Pulmonary artery endothelial cell (primary cell): ENCODE measurements at places on chromosomes 5 and 9.

GRCh38 chr5:118447350-118447749 lies 541.0 kb downstream of the DTWD2 start:
- DNase-seq = no peak

GRCh38 chr5:173232499-173233346 lies 2.3 kb downstream of the NKX2-5 start:
- DNase-seq = no peak

GRCh38 chr9:111605041-111605559 lies 5.7 kb upstream of the PTGR1 start:
- DNase-seq = no peak

DNA sequence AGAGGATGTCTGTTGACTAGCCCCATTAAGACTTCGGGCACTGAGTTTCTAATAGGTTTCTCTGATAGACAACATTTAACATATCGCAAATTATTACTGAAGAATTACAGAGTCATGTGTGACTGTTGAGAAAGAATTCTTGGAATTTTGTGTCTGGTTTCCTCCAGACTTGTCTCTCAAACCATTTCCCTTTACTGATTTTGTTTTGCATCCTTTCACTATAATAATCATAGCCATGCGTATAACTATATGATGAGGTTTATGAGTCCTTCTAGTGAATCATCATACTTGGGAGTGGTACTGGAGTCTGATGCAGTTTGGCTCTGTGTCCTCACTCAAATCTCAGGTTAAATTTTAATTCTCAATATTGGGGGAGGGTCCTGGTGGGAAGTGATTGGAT lies 27.0 kb downstream of the ZNF169 start:
- no peak for DNase-seq

DNA sequence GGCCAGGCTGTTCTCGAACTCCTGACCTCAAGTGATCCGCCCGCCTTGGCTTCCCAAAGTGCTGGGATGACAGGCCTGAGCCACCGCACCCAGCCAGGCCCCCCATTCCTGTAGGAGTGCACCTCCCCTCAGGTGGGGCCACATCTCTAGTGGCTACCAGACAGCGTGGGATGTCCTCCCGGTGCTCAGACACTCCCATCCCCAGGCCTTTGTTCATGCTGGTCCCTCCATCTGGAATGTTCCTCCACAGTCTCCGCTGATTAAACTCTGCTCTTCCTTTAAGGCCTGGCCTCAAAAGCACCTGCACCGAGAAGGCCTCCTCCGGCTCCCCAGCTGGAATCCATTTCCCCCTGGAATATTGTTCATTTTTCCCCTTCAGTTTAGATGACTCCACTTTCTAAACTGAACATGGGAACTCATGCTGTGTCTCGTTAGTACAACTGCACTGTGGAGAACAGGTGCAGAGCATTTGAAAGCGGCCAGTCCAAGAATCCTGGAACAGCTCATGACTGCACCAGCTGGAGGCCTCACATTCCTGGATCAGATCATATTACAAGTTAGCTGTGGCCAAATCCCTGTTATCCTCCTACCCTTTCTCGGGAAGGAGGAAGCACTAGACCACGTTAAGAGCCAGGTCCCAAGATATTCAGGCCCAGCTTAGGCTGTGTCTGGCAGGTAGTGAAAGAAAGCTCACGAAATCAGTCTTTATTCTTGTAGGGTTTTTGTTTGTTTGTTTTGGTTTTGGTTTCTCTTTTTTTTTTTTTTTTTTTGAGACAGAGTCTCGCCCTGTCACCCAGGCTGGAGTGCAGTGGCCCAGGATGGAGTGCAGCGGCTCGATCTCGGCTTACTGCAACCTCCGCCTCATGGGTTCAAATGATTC lies 10.8 kb upstream of the PRRC2B start:
- no peak for DNase-seq

DNA sequence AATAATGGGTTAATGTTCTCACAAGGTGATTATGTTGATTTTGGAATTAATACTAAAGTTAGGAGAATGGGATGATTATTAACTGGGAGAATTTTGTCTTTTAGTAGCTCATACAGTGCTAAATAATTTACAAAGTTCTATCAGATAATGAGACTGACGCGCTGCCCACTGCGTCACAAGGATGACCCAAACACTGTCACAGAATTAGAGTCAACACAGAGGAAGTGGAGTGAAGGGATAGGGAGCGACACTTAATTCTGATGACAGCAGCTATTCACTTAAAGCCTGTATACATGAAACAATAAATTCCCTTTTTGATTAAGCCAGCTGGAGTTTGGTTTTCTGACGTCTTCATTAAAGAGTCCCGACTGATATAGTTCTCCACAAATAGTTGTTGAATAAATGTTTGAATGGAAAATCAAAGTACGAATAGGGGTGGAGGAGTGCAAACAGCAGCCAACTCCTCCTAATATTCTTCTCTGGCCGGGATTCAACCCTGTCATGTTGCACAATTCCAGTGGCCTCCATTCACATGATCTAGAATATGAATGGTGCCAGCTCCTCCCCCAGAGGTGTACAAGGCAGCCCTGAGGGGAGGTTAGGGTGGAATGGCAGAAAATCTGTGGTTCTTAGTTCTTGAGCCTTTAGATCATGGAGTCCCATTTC lies 140.3 kb downstream of the PCSK1 start:
- no peak for DNase-seq

DNA sequence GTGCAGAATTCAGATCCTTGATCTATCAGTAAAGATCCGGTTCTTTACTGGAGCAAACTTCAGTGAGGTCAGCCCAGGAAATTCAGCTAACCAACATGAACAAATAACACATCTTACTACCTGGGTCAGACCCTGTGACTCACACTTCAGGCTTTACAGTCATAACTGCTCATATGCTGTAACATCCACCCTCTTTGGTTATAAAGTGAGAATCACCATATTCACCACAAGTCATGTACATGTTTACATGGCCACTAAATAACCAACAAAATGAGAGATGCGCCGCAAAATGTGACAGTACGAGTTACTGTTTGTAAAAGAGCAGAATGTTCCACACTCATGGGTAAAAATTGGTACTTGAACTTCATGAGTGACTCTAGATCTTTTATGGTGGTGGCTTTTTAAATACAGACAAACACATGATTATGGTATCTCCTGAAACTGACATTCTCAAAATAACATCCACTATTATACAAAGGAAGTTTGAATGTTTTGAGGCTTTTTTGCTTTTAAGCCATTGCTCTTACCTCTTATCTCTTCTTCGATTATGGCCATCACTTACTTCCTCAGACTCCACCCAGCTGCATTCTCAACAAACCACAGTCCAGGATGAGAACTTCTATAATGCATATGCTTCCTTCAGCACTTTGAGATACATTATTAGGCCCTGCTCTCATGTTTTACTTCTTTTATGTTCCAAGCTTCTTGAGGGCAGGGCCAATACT lies 516.6 kb downstream of the RAB3C start:
- DNase-seq = no peak

- no peak for DNase-seq
Observed at GRCh38 chr5:31703757-31704156, 64.8 kb downstream of the PDZD2 start.

DNA sequence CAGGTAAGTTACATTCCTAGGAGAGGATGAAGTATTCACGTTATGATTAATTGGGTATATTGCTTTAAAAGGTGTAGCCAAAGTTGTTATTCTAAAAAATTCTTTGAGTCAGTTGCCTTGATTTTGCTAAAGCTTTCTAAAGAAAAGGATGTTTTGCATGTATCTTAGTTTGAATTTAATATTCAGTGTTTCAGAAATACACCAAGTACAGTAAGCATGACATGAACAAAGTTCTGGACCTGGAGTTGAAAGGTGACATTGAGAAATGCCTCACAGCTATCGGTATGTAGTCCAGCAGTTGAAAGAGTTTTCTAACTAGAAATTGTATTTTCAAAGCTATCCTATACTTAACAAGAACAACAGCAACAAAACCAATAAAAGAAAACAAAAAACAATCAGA lies 14.2 kb downstream of the ANXA1 start:
- DNase-seq = no peak

GRCh38 chr5:76956033-76956432 lies 3.2 kb downstream of the CRHBP start:
- no peak for DNase-seq

DNA sequence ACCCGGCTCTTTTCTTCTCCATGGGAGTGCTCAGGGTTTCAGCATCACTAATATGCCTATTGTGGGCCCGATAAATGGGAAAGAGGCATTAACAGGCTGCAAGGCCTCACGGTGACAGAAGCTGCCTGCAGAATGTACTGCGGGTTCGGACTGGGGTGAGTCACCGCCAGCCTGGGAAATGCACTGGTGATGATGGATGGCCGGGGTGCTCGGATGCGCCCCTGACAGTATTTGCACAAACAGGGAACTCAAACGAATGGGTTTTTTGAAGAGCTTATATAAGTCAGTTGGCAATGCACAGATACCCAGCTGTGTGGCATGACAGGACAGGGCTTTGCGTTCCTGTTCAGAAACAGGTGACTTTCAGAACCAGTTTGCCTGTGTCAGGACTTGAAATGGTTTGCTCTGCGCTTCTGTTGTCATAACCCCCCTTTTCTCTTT lies 42.0 kb upstream of the PITX1 start:
- DNase-seq = no peak

- no peak for DNase-seq
Observed at GRCh38 chr9:36479101-36479500, 79.0 kb upstream of the RNF38 start.

DNA sequence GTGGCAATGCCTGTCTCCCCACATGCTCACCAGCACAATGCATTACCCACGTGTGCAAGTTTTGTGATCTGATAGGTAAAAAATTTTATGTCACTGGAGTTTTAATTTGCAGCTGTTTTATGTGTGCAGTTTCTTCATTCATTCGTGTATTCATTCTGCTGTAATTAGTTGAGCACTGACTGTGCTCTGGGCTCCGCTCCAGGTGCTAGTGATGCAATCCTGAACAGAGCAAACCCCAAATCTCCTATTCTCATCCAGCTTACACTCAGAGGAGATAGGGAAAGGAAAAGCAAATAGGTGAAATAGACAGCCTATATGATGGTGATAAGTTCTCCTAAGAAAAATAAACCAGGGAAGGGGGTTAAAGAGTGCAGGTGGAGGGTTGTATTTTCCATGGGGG lies 148.4 kb downstream of the TENT4A start:
- no peak for DNase-seq

DNA sequence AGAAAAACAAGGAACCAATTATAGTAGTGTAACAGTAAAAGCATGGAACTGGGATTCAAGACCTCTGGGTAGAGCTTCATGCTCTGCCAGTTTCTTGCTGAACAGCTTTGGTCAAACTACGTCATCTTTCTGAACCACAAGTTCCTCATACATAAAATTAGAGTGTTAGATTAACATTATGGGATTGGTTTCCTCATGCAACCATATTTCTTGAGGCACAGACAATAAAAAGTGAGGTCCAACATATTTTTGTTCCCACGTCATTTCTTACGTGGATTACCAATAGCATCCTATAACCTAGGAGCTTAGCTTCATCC lies 354.8 kb downstream of the TMEM232 start:
- DNase-seq = no peak

DNA sequence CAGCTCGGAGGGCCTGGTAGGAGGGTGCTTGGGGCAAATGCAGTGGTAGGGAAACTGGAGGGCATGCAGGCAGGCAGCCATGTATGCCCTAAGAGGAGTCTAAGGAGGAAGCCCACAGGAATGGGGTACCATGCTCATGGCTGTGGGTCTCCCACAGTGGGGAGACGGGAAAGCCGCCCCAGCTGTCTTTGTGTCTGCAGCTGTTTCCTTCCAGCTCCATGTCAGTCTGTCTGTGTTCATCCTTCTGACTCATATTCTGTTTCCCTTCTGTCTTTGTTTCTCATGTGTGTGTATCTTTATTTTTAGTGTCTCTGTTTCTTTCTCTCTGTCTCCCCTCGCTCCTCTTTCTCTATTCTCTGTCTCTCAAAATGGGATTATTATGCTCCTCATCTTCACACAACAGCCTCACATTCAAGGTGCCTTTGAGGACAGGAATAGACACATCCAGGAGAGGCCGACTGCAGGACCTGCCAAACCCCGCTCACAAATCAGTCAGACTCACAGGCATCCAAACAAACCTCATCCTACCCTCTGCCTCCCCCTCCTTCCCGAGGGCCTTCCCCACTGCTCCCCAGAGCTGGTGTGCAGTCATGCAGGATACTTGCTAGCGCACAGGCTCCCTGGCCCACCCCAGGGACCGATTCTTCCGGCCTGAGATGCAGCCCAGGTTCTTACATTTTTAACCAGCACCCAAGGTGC lies 68.4 kb upstream of the RARS1 start:
- DNase-seq = no peak

DNA sequence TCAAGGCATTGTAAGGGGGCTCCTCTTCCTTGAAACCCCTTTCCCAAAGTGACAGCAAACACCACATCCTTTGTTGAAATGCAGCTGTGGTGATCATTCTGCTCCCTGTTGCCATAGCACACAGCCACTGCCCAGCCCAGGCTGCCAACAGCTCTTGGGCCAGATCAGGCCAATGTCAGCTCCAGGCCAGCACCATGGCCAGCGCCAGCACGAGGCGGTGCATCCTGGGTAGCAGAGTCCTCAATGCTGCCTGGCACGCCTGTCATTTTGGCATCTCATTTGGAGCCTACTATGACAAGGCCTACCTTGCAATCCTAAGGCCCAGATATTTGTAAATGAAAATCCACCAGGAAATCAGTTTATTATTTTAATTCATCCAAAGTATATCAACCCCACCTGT lies 390.6 kb downstream of the DNAH5 start:
- DNase-seq = no peak

DNA sequence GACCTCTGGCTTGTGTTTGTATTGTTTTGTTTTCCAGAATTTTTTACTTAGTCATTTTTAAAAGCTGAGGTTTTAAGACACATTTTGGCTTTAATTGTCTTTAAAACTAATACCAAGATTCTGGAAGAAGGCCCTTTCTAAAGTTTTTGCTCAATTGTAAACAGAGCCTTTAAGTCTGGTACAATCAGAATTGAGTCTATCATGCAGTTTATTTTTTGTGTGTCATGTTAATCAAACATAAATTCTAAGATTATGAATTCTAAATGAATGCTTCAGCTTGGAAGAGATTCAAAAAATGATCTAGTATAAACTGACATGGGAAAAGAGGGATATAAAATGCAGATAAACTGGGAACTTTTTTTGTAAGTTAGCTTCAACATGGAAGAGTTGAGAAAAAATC lies 882.7 kb downstream of the TLE1 start:
- no peak for DNase-seq

GRCh38 chr9:86459191-86459590 lies 105.0 kb upstream of the TUT7 start:
- DNase-seq = no peak

GRCh38 chr5:13325765-13326164 lies 618.7 kb downstream of the DNAH5 start:
- DNase-seq = no peak
